ENCODE measurements at places on chromosomes 13 and 19.

DNA sequence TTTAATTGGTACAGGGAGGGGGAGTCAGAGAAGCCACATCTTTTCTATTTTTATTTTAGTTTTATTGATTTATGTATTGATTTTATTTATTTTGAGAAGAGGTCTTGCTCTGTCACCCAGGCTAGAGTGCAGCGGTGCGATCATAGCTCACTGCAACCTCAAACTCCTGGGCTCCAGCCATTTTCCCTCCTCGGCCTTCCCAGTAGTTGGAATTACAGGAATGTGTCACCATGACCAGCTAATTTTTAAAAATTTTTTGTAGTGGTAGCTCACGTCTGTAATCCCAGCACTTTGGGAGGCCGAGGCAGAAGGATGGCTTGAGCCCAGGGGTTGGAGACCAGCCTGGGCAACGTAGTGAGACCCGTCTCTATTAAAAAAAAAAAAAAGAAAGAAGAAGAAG is 4.1 kb downstream of the IL27RA start:
- DNase-seq, result no peak

GRCh38 chr19:7007859-7008258 is 13.4 kb downstream of the MBD3L2B start:
- DNase-seq, result no peak

- DNase-seq, result no peak
Observed at GRCh38 chr13:112960706-112961105, 8.3 kb upstream of the MCF2L start.

DNA sequence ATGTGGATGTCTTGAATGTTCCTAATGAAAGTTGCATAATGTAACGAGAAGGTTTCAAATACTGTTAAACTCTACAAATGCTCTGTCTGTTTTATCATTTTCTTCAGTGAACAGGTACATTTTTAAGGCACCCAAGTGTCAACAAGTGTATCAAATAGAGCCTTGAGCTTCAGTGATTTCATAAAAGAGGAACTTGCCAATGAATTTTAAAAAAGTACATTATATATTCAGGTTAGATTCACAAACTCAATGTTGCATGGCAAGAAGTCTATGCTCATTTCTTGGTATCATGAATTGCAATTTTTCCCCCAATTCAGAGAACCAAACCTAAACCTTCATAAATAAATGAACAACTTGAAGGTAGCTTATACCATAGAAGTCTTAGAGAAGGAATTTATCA is 838.8 kb downstream of the PCDH9 start:
- DNase-seq, result no peak

GRCh38 chr19:55959996-55960675 is 12.5 kb downstream of the NLRP8 start:
- no peak for DNase-seq

DNA sequence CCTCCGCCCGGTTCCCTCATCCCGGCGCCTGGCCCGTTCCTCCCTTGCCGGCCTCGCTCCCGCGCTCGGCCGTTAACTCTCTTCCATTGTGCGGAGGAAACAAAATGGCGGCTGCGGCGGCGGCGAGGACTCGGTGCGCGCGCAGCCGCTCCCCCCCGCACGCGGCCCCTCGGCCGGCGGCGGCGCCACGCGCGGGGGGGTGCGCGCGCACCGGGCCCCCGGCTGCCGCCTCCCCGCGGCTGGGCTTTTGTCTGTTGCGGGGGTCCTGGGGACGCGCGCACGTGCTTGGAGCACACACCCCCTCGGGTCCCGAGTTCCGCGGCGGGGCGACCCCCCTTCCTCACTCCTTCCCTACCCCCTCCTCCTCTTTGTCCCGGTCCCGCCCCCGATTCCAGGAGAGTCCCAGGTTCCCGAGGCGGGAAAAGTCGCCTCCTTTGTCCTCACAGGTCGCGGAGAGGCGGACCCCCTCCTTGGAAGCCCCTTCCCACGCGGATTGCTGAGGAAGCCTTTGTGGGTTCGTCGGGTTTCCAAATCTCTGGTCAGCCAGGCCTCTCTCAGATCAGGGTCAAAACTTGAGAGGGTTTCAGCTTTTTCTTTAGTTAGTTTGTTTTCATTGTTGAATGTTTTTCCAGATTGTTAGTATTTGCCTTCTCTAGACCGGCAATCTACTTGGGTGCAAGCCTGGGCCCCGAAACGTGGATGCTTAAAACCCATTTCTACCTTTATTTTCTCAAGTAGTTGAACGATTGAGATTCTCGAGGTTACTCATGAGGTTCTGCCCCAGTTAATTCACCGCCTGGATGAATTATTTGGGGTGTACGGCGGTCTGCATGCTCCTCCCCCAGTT is 687 bp downstream of the ILF3 start:
- DNase-seq, result peak; percentile 19

DNA sequence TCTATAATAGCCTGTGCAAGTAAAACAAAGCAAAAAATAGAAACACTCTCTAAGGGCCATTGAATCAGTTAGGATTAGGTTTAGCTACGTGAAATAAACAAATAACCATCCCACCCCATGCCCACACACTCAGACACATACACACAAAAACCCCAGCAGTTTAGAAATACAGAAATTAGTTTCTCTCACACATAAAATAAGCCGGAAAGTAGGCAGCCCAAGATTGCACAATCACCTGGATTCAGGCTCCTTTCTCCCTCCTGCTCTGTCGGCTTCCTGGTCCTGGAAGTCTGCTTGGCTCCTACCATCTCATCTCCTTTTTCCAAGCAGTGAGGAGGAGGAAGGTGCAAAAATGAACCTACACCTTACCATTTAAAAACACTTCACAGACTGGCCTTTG is 22.6 kb upstream of the USP12 start:
- no peak for DNase-seq

GRCh38 chr13:50392977-50393376 is 377.7 kb downstream of the KCNRG start:
- no peak for DNase-seq

- no peak for DNase-seq
Observed at GRCh38 chr19:51131780-51132680, 7.3 kb downstream of the SIGLEC9 start.

DNA sequence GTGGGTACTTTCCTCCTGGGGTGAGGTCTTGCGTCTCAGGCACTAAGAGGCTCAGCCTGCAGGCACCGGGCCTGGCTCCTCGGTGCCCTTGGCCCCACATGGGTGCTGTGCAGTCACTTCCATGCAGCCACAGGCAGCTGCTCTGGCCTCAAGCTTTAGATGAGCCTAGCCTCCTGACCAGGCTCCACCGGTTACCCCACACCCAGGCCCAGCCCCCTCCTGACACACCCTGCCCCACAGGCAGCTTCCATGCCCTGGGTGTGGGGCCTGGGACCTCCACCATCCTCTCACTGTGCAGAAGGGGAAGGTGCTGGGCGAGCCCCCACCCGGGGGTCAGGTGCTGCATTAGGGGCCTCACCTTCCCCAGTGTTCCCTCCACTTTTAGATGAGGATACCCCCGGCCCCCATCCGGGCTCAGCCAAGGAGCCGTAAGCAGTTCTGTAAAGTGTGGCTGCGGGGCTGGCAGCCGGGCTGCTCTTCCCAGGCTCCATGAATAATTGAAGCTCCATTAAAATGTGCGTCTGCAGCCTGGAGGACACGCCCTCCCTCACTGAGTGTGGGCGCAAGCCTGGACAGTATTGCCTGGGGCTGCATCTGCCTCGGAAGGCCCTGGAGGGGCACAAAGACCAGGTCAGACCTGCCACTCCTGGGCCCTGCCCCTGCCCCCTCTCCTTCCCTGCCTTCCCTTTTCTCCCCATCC is 72.5 kb upstream of the KCTD15 start:
- no peak for DNase-seq

DNA sequence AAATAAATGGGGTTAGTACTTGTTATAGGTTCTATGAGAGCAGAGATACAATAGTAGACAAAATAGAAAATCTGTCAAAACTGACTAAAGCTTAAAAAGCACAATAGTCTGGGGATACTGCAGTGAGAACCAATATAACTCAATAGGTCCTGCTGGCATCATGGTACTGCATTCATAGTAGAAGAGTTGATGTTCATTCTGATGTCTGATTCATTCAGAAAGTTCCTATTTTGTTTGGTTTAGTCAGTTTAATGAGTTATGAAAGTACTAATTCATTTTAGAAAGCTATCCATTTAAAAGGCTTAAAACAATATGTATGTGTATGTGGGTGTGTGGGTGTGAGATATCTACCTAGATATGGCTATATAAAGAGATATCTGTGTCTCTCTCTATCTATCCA is 152.8 kb downstream of the LHFPL6 start:
- no peak for DNase-seq

- DNase-seq, result no peak
Observed at GRCh38 chr13:107209824-107210722, 642.1 kb upstream of the ARGLU1 start.

DNA sequence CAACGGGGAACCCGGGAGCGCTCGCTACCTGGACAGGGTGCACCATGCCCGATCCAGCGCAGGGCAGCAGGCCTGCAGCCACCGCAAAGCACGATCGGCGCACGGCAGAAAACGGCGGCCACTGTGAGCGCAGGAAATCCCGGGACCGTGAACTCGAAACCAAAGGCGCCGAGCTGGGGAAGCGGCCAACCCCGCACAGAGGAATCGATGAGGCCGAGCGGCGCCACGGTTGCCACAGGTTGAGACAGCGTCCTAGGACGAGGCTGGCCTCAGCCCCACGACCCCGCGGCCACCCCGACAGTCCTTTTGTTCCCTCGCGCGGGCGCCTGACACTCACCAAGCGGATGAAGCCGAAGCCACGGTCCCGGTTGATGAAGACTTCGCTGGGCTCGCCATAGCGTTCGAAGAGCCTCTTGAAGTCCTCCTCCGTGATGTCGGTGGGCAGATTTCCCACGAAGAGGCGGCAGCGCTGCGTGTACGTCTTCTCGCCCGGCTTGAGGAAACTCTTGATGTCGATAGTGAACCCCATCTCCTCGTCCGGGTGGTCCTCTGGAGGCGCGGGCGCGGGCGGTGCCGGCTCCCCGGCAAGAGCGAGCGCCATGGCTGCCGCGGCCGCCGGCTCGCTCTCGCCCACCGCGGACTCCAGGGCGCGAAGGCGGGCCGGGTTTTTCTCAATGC is 557 bp downstream of the PSPC1 start:
- peak; percentile 26 for DNase-seq

DNA sequence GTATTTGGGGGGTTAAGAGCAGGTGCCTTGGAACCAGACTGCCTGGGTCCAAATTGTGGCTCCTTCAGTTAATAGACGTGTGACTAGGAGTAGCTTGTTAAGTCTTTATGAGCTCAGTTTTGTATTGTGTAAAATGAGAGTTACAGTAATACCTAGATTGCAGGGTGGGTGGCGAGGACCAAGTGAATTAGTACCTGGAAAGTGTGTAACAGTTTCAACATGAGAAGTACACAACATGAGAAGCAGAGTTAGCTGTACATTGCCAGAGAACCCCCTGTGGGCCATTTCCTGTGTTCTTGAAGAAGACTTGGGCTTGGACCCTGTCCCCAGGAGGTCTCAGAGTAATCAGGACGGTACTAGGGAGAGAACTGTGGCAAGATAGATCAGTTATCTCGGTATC is 36.8 kb downstream of the PPP2R1A start:
- no peak for DNase-seq

DNA sequence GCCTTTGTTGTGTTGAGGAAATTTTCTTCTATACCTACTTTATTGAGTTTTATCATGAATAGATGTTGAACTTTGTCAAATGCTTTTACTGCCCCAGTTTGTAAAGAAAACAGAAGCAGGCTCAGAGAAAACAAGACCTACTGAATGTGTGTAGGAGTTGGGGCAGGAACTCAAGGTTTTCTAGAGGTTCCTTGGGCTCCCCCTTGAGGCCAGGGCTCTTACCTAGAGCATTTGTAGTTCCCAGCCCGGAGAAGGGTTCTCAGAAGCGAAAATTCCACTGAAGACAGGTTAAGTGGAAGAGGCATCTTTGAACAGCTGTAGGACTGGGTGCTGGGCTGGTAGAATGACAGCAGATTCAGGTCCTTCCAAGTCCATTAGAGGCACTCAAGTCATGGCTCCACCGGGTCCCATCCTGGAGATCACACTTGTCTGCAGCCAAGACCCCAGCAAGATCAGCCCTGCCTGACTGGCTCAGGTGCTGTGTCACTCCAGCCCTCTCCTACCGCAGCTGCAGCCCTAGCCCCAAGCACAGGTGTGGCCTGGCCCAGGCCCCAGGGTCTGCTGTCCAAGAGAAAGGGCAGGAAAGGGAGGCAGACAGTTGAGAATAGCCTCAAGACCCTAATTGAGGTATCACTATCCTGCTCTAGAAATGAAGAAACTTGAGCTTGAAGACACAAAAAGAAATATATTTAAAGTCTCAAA is 425.5 kb downstream of the PCDH20 start:
- DNase-seq, result no peak

- no peak for DNase-seq
Observed at GRCh38 chr19:28359431-28360414, 853.2 kb downstream of the UQCRFS1 start.

DNA sequence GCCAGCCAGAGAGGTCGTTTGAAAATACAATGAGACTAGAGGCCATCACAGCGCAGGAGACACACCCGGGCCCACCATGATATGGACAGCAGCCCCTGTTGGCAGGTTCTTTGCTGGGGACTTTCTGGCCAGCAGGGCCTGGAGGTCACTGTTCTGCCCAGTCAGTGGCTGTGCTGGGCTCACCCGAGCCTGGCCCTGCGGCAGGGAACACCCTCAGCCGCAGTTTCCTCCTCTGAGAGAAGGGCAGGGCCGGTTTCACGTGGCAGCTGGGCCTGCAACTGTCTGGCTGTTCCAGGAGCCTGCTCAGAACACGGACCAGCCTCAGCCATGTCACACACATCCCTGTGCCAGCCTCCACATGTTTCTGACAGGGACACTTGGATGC is 39.4 kb downstream of the ADPRHL1 start:
- no peak for DNase-seq

GRCh38 chr19:32268381-32268780 is 77.0 kb upstream of the ZNF507 start:
- no peak for DNase-seq

GRCh38 chr19:29927944-29928625 is 14.0 kb upstream of the URI1 start:
- DNase-seq, result no peak

GRCh38 chr19:2010135-2010668 is 5.3 kb downstream of the BTBD2 start:
- no peak for DNase-seq

DNA sequence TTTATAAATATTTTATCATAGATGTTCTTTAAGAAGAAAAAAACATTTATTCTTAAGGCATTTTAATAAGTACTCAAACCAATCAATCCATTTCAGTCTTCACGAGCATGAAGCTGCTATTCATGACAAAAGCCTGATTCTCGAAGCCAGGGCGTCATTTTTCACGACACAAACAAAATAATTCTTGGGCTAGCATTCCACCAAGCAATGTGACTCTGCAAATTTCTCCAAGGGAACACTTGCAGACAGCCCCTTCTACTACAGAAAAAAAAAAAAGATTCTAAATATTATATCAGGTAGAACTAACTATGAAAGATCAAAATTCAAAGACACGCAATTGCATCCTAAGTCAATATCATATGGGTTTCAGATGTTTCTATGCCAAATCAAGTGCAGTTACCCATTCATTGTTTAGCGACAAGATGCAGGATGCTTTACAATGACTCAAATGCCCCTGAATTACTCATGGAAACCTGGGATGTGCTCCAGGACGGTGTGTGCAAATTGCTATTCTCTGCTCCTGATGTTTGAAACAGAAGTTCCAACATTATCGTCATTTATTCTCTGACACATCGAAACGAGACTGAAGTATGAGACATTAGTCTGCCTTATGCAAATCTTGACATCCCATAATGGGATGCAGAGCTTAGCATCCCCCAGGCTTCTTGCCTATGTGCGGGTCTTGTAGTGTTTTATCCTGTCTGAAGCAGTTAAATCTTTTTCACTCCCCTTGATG is 517.7 kb downstream of the MYO16 start:
- no peak for DNase-seq
